ENCODE measurements at places on chromosomes 1 and 21. TPM values are rescaled to one million over a fixed set of nuclear protein-coding genes. Genes with fewer than 3 reads are reported as not detected.

BLACAT1 gene
- total RNA-seq, result 0.95 TPM

HRNR gene
- total RNA-seq, result not detected

OPTC gene
- not detected for total RNA-seq

CADM3 gene
- total RNA-seq, result not detected

CD247 gene
- 217 TPM for total RNA-seq

RIMS3 gene
- 3.0 TPM for total RNA-seq

RGS16 gene
- total RNA-seq, result 9.7 TPM

All from activated T-helper 17 cell treated with anti-CD3 and anti-CD28 coated beads, Interleukin-2, amount 50 U/mL, for 72 hours (primary cell).